NK-92 treated with Interleukin-12 subunit alpha and Interleukin-12 subunit beta, amount 100 ng/mL, for 24 hours (cell line): ENCODE measurements at places on chromosomes 11 and 22.
A peak's percentile ranks its signal among the peaks of the same experiment; 100 is the strongest.

DNA sequence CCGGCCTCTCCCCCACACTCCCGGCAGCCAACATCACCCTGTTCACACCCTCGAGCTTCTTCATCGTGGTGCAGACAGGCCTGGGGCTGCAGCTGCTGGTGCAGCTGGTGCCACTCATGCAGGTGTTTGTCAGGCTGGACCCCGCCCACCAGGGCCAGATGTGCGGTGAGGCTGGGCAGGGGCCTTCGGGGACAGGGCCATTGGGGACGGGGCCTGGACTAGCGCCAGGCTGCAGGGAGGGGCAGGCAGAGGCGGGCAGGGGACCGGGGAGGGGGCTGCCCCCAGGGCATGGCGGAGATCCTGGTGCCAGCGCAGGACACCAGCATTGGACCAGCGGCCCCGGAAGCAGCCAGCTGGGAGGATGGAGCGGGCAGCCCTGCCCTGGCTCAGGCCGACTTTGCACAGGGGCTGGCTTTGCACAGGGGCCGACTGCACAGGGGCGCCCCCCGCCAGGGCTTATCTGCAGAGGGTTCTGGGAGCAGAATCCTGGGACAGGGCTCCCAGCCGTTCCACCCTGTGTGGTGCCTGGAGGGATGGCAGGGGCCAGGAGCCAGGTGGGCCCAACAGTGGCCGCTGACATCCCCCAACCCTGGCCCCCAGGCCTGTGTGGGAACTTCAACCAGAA is 8.6 kb downstream of the MUC5B start:
- no peak for DNase-seq

DNA sequence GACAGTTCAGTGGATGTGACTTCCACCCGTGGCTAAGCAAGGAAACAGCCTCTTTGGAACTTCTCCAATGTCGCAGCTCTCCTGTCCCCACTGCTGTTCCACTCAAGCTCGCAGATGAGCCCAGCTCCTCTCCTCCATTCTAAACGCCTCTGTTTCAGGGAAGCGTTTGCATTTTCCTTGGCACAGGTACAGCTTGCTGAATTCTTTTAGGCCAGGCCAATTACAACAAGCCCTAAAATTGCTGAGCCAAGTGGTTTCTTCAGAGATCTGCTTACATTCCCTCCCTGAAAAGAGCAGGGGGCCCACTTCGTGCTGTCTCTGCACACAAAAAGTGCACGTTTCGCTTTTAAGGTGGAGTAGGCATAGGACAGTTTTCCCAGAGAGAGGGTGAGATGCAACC is 91.5 kb upstream of the BLID start:
- no peak for DNase-seq

GRCh38 chr22:36384766-36385481 is 2.8 kb downstream of the MYH9 start:
- DNase-seq: peak; percentile 30

DNA sequence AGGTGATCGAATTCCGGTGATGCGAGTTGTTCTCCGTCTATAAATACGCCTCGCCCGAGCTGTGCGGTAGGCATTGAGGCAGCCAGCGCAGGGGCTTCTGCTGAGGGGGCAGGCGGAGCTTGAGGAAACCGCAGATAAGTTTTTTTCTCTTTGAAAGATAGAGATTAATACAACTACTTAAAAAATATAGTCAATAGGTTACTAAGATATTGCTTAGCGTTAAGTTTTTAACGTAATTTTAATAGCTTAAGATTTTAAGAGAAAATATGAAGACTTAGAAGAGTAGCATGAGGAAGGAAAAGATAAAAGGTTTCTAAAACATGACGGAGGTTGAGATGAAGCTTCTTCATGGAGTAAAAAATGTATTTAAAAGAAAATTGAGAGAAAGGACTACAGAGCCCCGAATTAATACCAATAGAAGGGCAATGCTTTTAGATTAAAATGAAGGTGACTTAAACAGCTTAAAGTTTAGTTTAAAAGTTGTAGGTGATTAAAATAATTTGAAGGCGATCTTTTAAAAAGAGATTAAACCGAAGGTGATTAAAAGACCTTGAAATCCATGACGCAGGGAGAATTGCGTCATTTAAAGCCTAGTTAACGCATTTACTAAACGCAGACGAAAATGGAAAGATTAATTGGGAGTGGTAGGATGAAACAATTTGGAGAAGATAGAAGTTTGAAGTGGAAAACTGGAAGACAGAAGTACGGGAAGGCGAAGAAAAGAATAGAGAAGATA is at the start of gene MALAT1:
MALAT1 (plus strand) TSS at position 69 of the 736 bp plus-strand sequence.
- DNase-seq: peak; percentile 81

- DNase-seq: no peak
Measured at GRCh38 chr11:9030601-9031000, 26.8 kb upstream of the NRIP3 start.

- DNase-seq: no peak
Measured at GRCh38 chr11:130429120-130429681, 792 bp upstream of the ADAMTS8 start.

DNA sequence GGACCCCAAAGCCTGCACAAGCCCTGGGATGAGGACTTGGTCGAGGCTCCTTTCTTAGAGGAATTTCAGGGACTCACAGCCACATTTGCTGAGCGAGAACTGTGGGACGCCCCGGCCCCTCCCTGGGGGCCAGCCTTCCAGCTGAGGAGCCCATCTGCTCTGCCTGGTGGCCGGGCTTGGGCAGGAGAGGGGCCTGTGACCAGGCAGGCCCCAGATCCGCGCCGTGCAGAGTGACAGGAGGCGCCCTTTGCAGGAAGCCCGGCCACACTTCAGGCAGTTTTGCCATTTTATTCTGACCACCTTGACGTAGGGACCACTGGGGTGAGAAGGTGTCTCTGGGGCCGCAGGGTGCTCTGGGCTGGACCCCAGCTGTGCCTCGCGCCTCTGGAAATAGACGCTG is 35.6 kb downstream of the TPCN2 start:
- no peak for DNase-seq

DNA sequence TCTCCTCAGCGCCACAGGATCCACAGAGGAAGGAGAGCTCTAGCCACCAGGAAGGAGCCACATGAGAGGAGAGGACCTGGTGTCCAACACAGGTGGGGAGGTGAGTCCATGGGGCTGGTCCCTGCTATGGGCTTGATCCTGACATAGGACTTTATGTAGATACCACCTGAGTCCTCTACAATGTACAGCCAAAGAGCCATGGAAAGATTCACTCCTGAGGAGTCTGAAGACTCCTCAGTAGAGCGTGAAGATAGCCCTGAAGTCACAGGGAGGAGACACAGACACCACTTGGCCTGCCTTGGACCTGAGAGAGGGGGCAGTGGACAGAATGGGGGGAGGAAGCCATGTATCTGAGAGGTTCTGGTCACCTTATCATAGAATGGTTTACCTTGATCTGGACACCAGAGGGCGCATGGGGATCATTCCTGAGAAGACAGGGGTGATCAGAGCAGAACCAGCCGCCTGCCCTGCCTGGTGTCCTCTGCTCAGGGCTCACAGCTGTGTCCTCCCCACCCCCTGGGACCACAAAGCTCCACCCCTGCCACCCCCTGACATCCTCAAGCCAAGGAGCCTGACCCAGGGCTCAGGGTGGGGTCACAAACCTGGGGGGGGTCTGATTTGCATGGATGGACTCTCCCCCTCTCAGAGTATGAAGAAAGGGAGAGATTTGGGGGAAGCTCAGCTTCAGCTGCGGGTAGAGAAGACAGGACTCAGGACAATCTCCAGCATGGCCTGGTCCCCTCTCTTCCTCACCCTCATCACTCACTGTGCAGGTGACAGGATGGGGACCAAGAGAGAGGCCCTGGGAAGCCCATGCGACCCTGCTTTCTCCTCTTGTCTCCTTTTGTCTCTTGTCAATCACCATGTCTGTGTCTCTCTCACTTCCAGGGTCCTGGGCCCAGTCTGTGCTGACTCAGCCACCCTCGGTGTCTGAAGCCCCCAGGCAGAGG is 77.0 kb downstream of the ZNF280B start:
- peak; percentile 27 for DNase-seq

DNA sequence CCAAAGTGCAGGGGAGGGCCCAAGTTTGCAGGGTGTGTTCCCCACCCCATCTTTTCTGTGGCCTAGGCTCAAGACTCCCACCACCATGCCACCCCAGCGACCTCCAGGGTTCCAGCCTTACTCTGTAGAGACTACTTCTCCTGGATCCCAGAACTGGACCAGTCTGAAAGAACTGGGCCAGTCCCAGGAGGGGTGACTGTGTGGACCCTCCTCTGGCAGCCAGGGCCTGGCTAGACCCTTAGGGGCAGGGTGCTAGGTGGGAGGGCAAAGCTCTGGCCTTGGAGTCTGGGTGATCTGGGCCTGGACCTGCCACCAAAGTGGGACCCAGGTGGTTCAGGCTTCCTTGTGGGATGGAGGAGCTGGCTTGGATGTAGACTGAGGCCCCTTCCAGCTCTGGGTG is 41.8 kb upstream of the ACCSL start:
- no peak for DNase-seq

- DNase-seq: no peak
Measured at GRCh38 chr11:73402834-73403185, 26.6 kb downstream of the RELT start.

DNA sequence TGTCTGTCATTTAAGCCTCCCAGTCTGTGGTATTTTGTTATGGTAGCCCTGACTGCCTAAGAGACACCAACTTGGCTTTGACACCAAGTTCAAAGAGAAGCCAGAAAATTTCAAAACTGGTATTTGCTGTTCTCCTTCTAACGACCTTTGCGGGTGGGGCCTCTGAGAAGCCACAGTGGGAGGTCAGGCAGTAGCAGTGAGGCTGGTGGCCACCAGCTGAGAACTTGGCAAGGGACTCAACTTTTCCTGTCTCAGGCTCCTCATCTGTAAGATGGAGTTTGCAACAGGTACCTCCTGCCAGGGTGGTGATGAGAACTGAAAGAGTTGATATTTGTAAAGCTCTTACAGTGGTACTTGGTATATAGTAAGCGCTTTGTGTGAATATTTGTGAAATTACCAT is 183.4 kb downstream of the BCR start:
- DNase-seq: peak; percentile 28

- DNase-seq: no peak
Measured at GRCh38 chr22:37752189-37753087, 55.3 kb upstream of the GCAT start.

- DNase-seq: no peak
Measured at GRCh38 chr22:30272781-30273601, 6.3 kb upstream of the OSM start.

DNA sequence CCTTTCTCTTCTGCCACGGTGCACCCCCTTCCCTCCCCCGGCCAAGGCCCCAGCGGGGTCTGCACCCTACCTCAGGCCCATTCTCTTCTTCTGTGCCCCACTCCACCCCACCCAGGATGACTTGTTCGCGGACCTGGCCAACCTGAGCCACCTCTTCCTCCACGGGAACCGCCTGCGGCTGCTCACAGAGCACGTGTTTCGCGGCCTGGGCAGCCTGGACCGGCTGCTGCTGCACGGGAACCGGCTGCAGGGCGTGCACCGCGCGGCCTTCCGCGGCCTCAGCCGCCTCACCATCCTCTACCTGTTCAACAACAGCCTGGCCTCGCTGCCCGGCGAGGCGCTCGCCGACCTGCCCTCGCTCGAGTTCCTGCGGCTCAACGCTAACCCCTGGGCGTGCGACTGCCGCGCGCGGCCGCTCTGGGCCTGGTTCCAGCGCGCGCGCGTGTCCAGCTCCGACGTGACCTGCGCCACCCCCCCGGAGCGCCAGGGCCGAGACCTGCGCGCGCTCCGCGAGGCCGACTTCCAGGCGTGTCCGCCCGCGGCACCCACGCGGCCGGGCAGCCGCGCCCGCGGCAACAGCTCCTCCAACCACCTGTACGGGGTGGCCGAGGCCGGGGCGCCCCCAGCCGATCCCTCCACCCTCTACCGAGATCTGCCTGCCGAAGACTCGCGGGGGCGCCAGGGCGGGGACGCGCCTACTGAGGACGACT is 15.9 kb downstream of the RTN4RL2 start:
- no peak for DNase-seq

GRCh38 chr11:23313001-23313400 is 452.7 kb upstream of the CCDC179 start:
- no peak for DNase-seq

GRCh38 chr22:31848411-31848810 is 94.6 kb downstream of the DEPDC5 start:
- no peak for DNase-seq

GRCh38 chr11:18265949-18266348 is at the start of gene SAA1:
SAA1 (plus strand) TSS chr11:18266264; CDS start chr11:18266888, 624 bp downstream.
- no peak for DNase-seq

- DNase-seq: no peak
Measured at GRCh38 chr11:83132191-83132590, 24.7 kb upstream of the PCF11 start.

GRCh38 chr11:35425603-35426212 is 6.3 kb upstream of the SLC1A2 start:
- no peak for DNase-seq

- DNase-seq: no peak
Measured at GRCh38 chr11:95849087-95849825, 59.0 kb downstream of the CEP57 start.
